ENCODE measurements at places on chromosomes 7 and 10. TPM values are rescaled to one million over a fixed set of nuclear protein-coding genes. Genes with fewer than 3 reads are reported as not detected.

GRCh38 chr10:30029872-30030256 lies 29.5 kb downstream of the JCAD start:
- DNase-seq: no peak

GRCh38 chr7:80100254-80100653 lies 34.4 kb upstream of the GNAI1 start:
- no peak for DNase-seq

DNA sequence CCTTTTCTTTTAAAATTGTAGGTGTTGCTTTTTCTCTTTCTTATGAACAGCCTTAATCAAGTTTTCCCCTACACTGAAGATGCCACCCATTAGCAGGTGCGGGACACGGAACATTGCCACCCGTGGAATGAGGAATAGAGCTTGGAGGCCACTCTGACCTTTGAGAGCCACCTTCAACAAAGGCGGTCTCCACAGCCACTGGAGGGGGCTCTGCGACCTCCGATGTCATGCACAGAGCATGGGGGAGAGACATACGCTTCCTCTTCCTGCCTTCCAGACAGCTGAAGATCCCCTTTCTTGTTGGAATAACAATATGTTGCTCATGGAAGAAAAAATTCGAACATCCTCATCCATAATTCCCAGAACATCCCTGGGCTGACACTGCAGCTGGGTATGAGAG lies 39.1 kb downstream of the ADARB2 start:
- no peak for DNase-seq

GRCh38 chr7:24979863-24980533 lies at the start of gene OSBPL3:
OSBPL3 (minus strand) TSS chr7:24980178; CDS start chr7:24892472, 87,706 bp downstream.
- DNase-seq: peak; percentile 97

The GPR85 gene
- total RNA-seq: 4.6 TPM

DNA sequence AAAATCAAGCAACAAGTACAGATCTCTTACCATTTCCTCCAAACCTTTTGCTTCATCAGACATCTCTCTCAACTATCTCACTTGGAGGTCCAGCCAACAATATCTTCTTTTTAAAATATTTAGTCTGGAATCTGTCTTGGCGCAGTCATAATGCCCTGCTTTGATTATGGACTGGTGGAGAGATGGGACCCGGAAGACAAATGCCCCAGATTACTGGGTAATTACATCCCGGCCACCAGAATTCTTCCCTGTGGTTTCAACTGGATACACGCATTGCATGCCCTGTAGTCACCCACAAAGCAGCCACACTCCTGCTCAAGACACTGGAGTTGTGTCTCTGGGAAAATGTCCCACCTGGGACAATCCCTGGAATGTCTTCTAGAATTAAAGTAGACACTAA lies 65.5 kb downstream of the BPGM start:
- no peak for DNase-seq

DNA sequence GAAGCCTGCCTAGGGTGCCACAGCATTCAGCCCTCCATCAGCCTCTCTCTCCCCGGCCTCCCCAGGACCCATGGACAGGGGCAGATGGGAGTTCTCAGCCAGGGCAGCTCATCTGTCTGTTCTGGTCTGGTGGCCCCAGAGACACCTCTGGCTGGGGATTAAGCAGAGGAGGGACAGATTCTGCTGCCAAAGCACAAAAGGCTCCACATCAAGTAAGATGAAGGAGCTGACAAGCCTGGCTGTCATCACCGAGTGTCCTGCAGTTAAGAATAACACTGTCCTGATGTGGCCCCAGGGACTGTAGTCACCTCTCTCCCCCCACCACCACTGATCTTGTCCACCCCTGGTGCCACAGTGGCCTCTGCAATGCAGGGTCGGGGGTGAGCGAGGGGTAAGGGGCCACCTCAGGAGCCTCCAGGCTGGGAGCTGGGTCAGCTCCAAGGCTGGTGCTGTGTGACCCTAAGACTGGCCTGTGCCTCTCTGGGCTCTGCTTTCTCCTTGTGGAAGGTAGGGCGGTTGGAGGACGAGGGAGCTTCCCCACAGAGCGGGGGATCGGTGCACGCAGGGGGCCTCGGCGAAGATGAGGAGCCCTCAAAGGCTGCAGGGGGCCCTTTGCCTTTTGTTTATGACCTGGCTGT lies 18.7 kb downstream of the C10orf105 start:
- no peak for DNase-seq

DNA sequence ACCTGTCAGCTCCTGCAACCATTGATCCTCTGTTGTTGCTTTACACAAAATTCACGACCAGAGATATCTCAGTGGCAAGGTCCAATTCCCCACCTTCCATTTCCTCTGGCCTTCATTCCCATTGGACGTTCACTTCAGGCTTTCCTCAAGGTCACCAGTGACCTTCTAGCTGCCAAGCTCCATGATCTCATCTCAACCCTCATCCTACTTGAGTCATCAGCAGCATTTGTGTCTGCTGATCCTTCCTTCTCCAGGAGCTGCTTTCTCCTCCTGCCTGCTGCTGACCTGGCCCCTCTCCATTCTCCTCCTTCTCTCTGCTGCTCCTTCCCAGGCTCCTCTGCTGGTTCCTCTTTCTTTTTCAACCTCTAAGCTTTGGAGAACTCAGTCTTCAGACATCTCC lies 66.2 kb upstream of the C10orf90 start:
- no peak for DNase-seq

The EGFR gene
- 7.6 TPM for total RNA-seq

- DNase-seq: no peak
These were observed 34.0 kb upstream of the SLC35B4 start for GRCh38 chr7:134350709-134351108.

DNA sequence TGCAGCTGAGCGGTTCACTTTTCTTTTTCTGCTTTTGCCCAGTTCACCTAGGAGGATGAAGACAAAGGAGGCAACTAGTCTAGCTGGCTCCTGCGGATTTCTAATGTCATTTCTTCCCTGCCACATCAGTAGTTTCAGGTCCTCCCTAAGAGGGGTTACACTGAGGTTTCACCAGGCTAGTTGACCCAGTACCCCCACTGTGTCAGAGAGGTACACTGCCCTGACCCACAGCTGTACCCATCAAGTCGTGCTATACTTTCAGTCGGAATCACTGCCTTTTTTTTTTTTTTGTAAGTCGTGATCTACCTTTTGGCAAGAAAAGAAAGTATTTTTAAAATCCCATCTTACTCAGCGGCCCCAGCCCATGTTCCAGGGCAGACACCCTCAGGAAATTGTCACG lies 243.5 kb downstream of the CELF2 start:
- no peak for DNase-seq

The UCMA gene
- not detected for total RNA-seq

The MKX gene
- total RNA-seq: 0.16 TPM

The SKIDA1 gene
- total RNA-seq: 1.8 TPM
